Fibroblast of villous mesenchyme (primary cell): ENCODE measurements at places on chromosomes 5 and 9.

GRCh38 chr9:135801070-135801469 is 99.1 kb downstream of the KCNT1 start:
- no peak for DNase-seq

- DNase-seq: peak; percentile 78
Observed at GRCh38 chr5:59034498-59035186, 451.8 kb downstream of the RAB3C start.

- DNase-seq: peak; percentile 42
Observed at GRCh38 chr5:67146574-67146973, 50.0 kb downstream of the CD180 start.

DNA sequence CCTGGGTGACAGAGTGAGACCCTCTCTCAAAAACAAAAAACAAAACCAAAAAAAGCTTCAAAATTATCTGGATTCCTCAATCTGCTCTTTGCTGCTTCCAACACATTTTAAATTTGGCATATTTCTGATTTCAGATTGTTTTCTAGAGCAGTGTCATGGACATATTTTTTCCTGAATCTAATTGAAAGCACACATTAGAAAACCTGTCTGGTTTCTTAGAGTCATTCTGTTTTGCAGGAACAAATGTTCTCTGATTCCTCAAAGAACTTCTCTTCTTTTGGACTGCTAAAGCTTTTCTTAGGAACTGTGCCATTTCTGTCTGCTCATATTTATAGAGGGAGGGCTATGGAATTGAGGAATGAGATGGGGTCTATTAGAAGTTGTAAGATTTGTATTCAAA is 81.6 kb downstream of the RAI14 start:
- no peak for DNase-seq

- no peak for DNase-seq
Observed at GRCh38 chr5:176629853-176630680, at the start of the genes EIF4E1B and SNCB. Gene EIF4E1B (plus strand): TSS chr5:176630675. CDS start chr5:176642788, 12,113 bp downstream. Gene SNCB (minus strand): TSS chr5:176630534. CDS start chr5:176629654, 880 bp downstream.

DNA sequence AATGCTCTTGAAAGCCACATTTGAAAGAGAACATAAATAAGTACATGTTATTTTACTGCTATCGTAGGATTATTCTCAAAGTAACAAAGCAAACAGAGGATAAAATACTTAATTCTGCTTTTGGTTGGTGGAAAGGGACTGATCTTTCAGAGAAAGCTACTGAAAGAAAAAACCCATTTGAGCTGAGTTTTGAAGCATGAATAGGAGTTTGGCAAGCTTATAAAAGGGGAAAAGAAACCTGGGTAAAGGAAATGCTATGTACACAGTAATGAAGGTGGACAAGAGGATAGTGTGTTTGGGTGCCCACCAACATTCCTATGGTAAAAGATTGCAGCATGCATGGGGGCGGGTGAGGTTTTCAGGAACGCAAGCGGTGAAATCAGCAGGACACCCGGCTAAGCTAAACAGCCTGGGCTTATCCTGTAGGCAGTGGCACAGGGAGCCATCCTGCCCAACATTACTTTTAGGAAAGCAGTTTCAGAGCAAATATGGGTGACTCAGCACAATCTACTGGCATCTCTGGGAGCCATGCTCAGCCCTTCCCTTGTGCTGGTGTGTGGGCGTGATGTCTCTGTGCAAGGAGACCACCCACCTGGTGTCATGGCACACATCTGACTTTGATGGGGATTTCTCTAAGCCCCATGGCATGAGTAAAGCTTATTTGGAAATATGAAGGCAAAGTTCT is 673.9 kb upstream of the KLF4 start:
- DNase-seq: peak; percentile 37
